ENCODE measurements at places on chromosomes 4 and X.
A peak's percentile ranks its signal among the peaks of the same experiment; 100 is the strongest.

DNA sequence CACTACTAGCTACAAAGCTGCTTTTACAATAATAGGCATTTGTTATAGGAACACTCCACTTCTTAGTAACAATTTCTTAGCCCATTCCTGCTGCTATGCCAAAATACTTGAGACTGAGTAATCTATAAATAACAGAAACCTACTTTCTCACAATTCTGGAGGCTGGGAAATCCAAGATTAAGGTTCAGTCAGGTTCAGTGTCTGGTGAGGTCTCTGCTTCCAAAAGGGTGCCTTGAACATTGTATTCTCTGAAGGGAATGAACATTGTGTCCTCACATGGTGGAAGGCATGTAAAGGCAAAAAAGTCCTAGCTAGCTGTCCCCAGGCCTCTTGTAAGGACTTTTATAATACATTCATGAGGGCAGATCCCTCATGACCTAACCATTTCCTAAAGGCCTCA is 7.0 kb downstream of the SLC9B1 start:
- DNase-seq: no peak

- peak; percentile 54 for DNase-seq
Observed at GRCh38 chr4:146095091-146095690, 80.3 kb upstream of the LSM6 start.

DNA sequence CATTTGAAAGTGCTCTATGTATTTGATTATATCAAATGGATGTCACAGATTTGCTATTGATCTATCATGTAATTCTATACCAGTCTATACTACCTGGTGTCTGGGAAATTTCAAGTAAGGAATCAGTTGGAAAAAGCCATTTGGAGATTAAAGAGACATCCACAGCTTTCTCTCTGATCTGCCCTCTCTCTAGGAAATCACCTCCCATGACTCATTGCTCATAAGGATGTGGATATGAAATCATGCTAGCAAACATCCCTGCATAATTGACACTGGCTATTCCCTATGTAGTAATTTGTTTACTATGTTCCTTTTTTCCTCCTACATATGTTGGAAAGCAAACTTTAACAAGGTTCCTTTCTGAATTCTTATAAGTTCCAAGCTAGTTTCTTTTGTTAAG is 94.3 kb downstream of the TEX13A start:
- no peak for DNase-seq

DNA sequence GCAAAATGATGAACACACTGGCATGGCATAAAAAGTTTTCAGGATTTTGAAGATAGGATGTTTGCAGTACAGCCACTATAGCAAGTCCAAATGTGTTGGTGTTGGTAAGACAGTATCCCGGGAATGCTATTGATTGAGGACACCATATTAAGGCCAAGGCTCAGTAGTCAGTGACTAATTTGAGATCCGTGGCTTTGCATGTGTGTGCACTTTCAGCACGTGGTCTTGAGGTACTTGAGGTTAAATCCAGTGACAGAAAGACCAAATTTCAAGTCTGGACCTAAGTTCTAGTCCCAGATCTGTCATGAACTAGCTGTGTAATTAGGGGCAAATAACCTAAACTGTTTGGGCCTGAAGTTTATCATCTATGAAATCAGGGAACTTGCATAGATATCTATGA is 76.5 kb upstream of the ETNPPL start:
- DNase-seq: no peak

GRCh38 chr4:76058302-76058701 is 16.2 kb upstream of the ART3 start:
- DNase-seq: no peak

GRCh38 chr4:163554870-163555465 is 60.5 kb downstream of the TMA16 start:
- DNase-seq: no peak

DNA sequence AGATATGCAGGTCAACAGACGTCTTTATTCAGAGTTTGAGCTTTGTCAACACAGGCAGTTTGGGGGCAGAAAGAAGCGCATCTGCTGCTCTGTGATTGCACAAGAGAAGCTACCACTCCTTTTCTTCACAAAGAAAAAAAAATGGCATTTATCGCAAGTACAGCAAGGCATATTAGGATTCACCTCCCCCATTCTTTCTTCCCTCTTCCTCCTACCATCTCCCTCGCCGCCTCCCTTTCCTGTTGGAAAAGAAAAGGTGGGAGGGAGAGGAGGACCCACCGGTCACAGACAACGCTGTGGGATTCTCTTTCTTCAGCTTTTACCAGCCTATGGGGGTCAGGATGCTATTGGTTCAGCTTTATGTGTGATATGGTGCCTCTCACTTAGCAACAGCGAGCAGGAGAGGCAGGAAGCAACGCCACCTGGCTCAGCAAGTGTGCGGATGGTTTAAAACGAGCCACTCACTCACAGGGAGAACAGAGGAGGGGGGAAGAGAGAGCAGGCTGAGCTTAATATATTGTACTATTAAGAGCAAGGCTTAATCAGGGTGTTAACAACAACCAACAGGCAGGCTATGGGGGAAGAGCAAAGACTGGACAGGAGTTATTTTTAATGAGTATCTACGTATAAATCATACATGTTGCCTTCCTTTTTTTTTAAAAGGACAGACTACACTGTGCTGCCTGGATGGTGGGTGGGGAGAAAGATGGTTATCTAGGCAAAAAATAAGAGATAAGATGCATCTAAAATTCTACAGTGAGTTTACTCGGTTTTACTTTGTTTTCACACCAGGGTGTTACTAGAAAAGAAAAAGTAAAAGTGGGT is 104.7 kb downstream of the MAML3 start:
- peak; percentile 63 for DNase-seq

DNA sequence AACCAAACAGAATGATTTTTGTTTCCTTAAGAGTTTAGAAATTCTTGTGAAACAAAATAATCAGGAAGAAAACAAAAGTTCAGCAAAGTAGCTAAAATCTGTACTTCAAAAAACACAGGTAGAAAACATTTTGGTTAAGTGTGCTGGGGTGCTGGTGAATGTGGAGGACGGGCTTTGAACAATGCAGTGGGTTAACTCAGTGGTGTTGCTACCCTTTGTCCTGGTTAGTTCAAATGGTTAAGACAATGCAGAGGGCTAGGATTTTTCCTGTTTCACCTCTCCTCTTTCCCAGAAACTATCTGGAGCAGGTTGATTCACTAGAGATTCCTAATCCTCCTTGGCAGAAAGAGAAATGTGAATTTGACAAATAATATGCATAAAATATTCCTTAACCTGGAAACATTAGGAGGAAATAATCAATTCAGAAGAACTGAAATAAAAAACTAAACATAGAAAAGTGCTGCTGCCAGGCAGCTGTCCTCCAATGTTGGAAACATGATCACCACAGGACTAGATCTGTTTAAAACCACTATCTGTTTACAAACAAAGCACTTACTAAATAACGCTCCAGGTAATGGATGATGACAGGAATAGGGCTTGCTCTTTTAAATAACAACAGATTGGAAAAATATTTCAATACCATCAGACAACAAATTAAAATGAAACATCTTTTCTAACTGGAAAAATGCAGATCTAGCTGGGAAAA is 148.9 kb downstream of the MAML3 start:
- DNase-seq: no peak

GRCh38 chrX:11080741-11081305 is 30.3 kb upstream of the HCCS start:
- DNase-seq: no peak
